ENCODE measurements at places on chromosomes 7 and 10.

GRCh38 chr7:113144817-113145216, 26.5 kb upstream of the SMIM30 start:
- DNase-seq, result no peak

DNA sequence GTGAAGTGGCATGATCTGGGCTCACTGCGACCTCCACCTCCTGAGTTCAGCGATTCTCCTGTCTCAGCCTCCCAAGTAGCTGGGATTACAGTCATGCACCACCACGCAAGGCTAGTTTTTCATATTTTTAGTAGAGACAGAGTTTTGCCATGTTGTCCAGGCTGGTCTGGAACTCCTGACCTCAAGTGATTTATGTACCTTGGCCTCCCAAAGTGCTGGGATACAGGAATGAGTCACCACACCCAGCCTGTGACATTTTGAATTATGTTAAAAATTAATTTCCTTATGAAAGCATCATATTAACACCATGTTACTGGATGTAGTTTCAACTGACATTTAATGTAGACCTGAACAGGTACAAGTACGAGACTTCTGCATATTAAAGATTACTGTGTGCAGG, 24.3 kb downstream of the ABCB4 start:
- no peak for DNase-seq

DNA sequence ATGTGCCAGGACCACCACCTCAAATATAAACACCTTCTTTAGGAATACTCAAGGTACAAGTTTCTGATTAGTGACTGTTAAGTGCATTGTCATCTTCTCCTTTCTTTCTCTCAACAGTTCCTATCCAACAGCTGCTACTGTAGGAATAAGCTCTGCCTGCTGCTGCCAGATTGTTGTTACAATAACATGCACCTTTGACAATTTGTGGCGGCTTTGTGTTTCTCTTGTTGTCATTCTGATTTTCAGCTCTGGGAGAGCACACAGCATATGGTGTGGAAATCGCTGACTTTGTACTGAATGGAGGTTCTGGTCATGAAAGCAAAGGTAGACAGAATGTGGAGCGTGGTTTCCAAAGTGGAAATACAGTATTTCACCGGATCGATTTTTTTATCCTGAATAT, 182.8 kb downstream of the SEC23IP start:
- DNase-seq, result no peak

- no peak for DNase-seq
Measured at GRCh38 chr7:44403176-44403759, 77.9 kb upstream of the CAMK2B start.

DNA sequence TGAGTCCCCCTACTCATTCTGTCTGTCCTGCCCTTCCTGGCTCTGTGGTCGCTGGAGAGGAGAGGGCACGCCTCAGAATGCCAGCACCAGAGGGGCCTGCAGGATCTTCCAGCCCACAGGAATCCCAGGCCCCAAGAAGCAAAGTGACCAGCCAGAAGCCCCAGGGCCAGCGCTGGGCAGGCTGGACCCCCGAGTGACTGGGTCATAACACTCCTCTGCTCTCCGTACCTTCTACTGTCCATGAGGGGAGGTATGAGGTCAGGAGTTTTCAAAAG, 102.6 kb upstream of the GPR26 start:
- no peak for DNase-seq

DNA sequence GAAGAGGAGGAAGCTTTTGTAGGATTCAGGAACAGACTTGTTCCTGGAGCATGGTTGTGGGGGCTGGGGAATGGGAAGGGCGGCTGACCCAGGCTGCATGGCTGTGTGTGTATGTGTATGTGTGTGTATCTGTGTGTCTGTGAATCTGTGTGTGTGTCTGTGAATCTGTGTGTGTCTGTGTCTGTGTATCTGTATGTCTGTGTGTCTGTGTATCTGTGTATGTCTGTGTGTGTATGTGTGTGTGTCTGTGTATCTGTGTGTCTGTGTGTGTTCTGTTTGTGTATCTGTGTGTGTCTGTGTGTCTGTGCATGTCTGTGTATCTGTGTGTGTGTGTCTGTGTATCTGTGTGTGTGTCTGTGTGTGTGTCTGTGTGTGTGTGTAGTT, 6.6 kb upstream of the STX1A start:
- no peak for DNase-seq

DNA sequence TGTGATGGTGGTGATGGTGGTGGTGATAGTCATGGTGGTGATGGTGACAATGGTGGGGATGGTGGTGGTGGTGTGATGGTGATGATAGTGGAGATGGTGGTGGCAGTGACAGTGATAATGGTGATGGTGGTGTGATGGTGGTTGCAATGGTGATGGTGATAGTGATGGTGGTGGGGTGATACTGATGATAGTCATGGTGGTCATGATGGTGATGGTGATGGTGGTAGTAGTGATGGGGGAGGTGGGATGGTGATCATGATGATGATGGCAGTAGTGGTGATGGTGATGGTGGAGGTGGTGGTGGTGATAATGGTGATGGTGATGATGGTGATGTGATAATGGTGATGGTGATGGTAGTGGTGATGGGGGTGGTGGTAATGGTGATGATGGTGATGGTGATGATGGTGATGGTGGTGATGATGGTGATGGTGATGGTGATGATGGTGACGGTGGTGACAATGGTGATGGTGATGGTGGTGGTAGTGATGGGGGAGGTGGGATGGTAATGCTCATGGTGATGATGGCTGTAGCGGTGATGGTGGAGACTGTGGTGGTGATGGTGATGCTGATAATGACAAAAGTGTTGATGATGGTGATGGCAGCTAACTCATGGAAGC, 4.7 kb upstream of the PWWP2B start:
- no peak for DNase-seq

DNA sequence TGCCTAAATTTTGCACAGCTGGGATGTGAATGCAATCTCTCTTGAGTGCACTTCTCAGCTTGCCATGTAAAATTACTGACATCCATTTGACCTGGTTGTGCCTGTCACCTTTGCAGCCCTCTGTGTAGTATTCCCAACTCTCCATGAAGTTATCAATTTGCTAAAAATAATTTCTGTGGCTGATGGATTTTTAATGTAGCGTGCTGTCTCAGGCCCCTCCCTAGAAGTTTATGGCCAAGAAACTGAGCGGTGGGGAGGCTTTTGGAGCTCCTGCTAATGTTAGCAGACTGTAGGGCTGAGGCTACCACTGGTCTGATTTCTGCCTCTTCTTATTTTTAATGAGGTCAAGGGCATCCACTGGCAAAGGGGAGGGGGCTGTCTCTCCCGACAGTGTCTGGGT, 577.0 kb upstream of the DPP6 start:
- DNase-seq, result no peak

DNA sequence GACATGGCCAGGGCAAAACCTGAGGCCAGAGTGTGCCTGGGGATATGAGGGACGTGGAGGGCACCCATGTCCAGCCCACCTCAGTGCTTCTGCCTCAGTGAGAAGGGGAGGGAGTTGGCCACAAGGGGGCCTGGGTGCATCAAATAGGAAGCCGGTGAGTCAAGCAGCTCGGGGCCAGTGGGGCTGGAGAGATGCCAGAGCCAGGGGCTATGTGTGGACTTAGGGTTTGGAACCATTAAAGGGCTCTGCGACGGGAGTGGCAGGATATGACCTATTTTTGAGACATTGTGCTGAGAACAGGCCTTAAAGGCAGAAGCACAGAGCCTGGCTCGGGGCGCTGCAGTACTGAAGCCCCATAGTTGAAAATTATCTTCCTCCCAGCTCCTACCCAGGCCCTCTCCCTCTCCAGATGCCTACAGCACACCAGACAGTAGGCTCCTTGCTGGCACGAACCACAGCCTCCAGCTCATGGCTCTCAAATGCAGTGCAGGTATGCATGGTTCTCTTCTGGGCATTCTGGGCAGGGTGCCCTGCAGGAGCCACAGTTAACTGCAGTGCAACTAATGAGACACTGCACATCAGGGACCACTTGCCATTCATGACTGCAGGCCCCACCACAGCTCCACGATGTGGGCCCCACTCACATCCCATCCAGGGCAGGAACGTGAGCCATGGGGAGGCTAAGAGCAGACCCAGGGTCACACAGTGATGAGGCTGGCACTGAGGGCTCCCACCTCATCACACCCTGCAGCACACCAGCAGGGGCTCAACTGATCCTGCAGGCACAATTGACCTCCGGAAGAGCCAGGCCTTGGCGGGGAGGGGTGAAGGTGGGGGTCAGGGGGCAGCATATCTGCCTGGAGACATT, 7.2 kb upstream of the PGAM2 start:
- peak; percentile 60 for DNase-seq

DNA sequence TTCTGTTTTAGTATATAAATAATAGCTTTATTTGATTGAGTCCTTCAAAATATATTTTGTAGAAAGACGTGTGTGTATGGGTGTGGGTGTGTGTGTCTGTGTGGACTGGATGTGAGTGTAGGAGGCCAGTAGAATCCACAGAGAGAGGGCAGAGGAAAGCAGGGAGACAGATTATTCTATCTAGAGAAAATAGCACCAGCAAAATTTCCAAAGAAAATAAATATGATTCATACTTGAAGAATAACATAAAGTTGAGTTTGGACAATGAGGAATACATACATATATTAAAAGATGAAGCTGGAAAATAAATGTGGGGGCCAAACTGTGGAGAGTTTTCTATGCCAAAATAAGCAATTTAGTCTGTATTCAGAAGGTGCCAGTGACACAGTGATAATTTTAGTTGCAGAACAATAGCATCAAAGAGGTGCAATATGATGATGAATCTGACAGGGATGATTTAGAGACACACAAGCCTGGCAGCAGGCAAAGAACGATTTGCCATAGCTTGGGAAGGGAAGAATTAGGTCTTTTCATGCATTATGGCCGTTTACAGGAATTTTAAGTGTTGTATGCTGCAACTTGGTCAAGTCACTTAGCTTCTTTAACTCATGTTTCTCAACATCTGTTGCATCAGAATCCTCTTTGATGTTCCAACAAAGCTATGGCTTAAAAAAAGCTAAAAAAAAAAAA, 121.3 kb downstream of the SEMA3A start:
- DNase-seq, result no peak

- no peak for DNase-seq
Measured at GRCh38 chr10:47350671-47351640, 2.8 kb downstream of the RBP3 start.

- no peak for DNase-seq
Measured at GRCh38 chr10:115696747-115697146, 576.3 kb downstream of the GFRA1 start.

DNA sequence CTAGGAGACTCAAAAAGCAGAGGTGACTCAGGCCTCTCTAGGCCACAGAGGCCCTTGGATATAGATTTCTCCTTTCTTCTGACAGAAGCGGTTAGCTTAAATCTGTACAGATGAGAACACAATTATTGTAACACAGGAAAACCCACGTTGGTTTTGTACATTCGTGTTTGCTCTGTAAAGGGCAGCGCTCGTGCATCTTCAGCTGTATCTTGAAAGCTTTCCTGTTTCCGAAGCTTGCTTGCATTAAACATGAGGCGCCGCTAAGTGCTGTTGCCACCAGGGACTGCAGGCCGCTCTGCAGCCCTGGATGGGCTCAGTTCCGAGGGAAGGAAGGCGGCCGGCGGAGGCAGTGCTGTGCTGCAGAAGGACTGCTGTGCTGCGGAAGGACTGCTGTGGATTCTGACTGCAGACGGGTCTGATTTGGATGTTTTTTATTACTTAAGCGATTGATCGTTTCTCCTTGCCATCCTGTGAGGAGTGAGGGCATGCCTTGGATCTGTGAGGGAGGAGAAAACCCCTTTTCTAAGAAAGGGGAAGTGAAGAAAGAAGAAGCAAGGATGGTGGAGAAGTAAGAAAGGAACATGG, 53.3 kb downstream of the FHIP2A start:
- DNase-seq, result peak; percentile 39

DNA sequence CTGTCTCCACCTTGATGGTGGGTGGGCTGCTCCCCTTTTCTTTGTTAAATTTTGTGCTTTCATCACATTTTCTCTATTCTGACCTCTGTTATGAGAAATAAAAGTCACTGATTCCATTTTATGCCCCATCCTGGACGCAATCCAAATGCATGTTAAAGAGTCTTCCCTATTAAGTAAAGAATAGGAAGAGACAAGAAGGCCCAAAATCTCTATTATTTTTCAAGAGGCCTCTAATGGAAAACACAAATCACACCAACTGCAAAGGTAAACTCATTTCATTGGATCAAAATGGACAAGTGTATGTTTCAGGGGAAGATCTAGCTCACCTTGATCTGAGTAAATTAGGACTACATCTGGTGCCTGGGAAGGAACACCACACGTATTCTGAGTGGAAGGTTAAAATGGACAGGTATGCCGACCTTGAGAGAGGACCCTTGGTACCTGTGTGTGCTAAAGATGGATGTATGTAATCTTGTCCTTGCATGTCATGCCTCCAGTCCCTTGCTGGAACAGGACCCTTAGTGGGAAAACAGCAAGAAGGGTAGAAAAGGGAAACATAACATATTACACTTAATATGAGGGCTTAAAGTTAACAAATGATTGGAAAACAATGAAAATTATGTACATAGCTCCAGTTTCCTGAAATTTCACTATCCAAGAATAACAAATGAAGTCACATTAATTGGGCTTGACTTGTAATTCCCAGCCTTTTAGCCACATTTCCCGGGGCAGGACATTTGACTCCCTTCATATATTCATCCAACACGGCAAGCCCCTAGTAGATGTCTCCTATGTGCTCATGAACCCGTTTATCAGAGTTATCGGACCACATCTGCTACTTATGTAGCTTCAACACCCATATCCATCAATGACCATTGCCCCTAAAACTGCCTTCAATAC, 7.6 kb downstream of the IFIT2 start:
- DNase-seq, result no peak

GRCh38 chr7:49386792-49387191, 386.6 kb upstream of the VWC2 start:
- DNase-seq, result no peak

GRCh38 chr10:131689486-131689885, 211.3 kb upstream of the PPP2R2D start:
- DNase-seq, result no peak

- DNase-seq, result peak; percentile 62
Measured at GRCh38 chr10:17161775-17162174, 32.2 kb upstream of the CUBN start.

DNA sequence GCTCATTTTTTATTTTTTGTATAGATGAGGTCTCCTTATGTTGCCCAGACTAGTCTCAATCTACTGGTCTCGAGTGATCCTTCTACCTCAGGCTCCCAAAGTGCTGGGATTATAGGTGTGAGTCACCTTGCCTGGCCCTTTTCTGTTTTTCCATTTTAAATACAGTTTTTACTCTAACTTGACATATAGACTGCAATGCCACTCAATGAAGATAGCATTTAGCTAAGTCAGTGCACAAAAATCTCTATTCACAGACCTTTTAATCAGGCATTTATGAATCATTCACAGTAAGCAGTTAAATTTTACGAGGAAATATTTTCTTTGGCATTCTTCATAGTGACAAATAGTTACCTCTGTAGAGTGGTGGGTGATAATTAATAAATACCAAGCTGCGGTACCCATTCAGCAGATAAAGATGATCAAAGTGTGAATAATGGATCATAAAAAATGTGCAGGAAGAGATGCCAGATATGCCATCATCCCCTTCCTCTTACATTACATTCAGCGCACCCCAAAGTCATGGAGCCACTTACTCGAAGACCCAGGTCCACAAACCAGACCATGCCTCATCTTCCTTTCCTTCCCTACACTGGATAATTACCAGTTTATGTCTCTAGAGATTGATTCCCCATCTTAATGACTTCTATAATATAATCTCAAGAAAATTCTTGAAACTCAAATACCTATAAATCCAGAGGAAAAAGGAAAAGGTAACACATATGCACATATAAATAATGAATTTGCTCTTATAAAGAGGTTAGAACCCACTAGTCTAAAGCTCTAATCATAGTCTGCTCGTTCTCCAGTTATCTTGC, 56.0 kb downstream of the UBE2H start:
- DNase-seq, result no peak

GRCh38 chr10:110058212-110058611, 50.4 kb downstream of the ADD3 start:
- no peak for DNase-seq

GRCh38 chr10:43000651-43001426, 76.0 kb upstream of the RET start:
- peak; percentile 51 for DNase-seq

Data from suppressor macrophage (primary cell).